ENCODE measurements at places on chromosomes 4 and X. TPM values are rescaled to one million over a fixed set of nuclear protein-coding genes. Genes with fewer than 3 reads are reported as not detected.

GRCh38 chr4:132238697-132239096 lies 910.4 kb upstream of the PCDH10 start:
- no peaks in the 10 kb centered on the region for H3K27me3 ChIP-seq
- no peaks in the 10 kb centered on the region for H3K36me3 ChIP-seq
- no peak overlapping the region for H3K4me3 ChIP-seq
- no peak overlapping the region for H3K27ac ChIP-seq
- no peaks in the 10 kb centered on the region for H3K4me1 ChIP-seq

DNA sequence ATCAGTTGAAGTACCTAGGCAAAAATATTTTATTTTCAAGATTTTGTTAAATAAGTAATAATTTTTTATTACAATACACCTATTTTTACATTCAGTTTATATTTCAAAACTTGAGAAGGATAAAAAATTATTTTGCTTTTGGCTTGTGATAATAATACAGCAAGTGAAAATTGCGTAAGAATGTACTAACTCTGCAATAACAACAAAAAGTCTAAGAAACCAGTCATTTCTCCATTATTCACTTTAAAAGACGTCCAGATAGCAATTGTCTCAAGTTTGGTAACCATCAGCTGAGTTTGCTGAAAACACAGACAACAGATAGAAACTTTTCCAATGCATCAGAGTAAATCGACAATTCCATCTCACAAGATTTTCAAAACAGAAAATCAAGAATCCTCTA lies 12.1 kb downstream of the CXCL8 start:
- H3K36me3 ChIP-seq = no peaks in the 10 kb centered on the region
- no peak overlapping the region for H3K27ac ChIP-seq
- H3K4me3 ChIP-seq = no peak overlapping the region
- DNase-seq = no peak
- H3K27me3 ChIP-seq = no peaks in the 10 kb centered on the region

GRCh38 chr4:35963383-35963782 lies 280.9 kb downstream of the ARAP2 start:
- no peak overlapping the region for H3K27ac ChIP-seq
- no peak for DNase-seq
- no peaks in the 10 kb centered on the region for H3K27me3 ChIP-seq
- H3K4me3 ChIP-seq = no peak overlapping the region

The TMEM47 gene
- 43.8 TPM for total RNA-seq

GRCh38 chr4:73772363-73772762 lies 32.0 kb downstream of the CXCL8 start:
- no peaks in the 10 kb centered on the region for H3K27me3 ChIP-seq
- no peak overlapping the region for H3K4me3 ChIP-seq
- peaks cover 5% of the 10 kb centered on the region for H3K4me1 ChIP-seq
- no peak overlapping the region for H3K27ac ChIP-seq
- no peak for DNase-seq
- no peaks in the 10 kb centered on the region for H3K36me3 ChIP-seq

GRCh38 chr4:100707786-100708185 lies 190.0 kb upstream of the EMCN start:
- H3K27ac ChIP-seq = no peak overlapping the region
- no peaks in the 10 kb centered on the region for H3K27me3 ChIP-seq
- H3K4me3 ChIP-seq = no peak overlapping the region
- no peaks in the 10 kb centered on the region for H3K4me1 ChIP-seq
- DNase-seq = no peak

The C4orf50 gene
- total RNA-seq = not detected

- H3K4me3 ChIP-seq = no peak overlapping the region
- no peaks in the 10 kb centered on the region for H3K4me1 ChIP-seq
- H3K27me3 ChIP-seq = no peaks in the 10 kb centered on the region
- H3K27ac ChIP-seq = no peak overlapping the region
These were observed 12.6 kb upstream of the JADE1 start for GRCh38 chr4:128796934-128797333.

DNA sequence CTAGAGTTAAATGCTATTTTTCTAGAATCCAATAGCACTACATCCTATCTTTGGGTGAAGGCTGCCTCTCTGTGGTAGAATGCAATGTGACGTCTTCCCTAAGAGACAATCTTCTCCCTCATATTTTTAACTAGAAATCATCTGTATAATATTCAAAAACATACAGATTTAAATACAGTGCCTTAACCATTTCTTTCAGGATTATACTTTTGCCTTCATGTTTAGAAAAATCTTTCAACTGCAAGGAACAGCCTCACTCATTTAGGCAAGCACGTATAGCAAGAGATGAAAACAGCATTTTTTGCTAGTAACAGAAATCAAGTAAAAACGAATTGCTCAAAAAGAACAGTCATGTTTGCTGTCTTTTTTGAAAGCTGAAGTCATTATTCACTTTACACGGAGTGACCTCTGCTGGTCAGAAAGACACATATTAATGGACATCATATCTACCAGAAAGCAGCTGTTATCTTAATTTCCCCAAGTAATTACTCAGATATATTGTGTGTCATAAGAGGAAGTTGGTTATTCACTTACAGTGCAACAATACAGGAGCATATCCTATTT lies 422.3 kb downstream of the STPG2 start:
- no peak overlapping the region for H3K27ac ChIP-seq
- H3K27me3 ChIP-seq = no peaks in the 10 kb centered on the region
- H3K4me1 ChIP-seq = no peaks in the 10 kb centered on the region
- no peak overlapping the region for H3K4me3 ChIP-seq
- no peak for DNase-seq

The CXorf65 gene
- total RNA-seq = not detected

The CTAG2 gene
- not detected for total RNA-seq

GRCh38 chrX:153471663-153472280 lies 1.4 kb upstream of the HAUS7 start:
- DNase-seq = no peak
- no peak overlapping the region for H3K4me3 ChIP-seq
- H3K4me1 ChIP-seq = peaks cover 39% of the 10 kb centered on the region
- peak overlapping the region; percentile 16 for H3K27ac ChIP-seq

GRCh38 chr4:90950385-90950841 lies 823.2 kb downstream of the CCSER1 start:
- no peak overlapping the region for H3K4me3 ChIP-seq
- H3K27me3 ChIP-seq = no peaks in the 10 kb centered on the region
- H3K27ac ChIP-seq = no peak overlapping the region
- no peaks in the 10 kb centered on the region for H3K4me1 ChIP-seq
- no peak for DNase-seq

DNA sequence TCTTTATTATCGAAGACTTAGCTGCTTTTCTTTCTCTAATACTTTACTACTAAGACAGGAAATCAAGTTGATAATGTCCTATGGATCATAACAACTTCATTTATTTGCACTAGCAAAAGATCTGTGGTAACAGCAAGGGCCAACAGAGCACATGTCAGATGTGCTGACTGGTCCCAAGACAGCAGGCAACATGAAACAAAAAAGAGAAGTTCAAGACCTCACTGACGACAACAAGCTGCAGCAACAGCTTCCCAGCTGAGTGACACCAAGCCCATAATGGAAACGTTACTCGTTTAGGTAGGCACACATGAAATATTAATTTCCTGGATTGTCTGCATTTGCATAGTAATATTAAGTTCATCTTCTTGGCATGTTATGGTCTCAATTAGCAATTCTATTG lies 126.9 kb downstream of the UNC5C start:
- no peaks in the 10 kb centered on the region for H3K27me3 ChIP-seq
- DNase-seq = no peak
- no peaks in the 10 kb centered on the region for H3K4me1 ChIP-seq
- H3K4me3 ChIP-seq = no peak overlapping the region
- H3K27ac ChIP-seq = no peak overlapping the region
- H3K36me3 ChIP-seq = no peaks in the 10 kb centered on the region

Measured in right atrium auricular region (tissue), 2 donors.